Endodermal cell (in vitro differentiated cells): ENCODE measurements at places on chromosomes 6 and 20. TPM values are rescaled to one million over a fixed set of nuclear protein-coding genes. Genes with fewer than 3 reads are reported as not detected.

Gene ATAT1
- 29.6 and 31.6 TPM in 2 replicates for total RNA-seq

Gene HRH3
- 0.44 and 0.56 TPM in 2 replicates for total RNA-seq

Gene FAM83B
- 13.1 to 28.9 TPM (median 13.4 TPM) in 3 replicates for total RNA-seq

Gene WFDC12
- total RNA-seq, result not detected in 2 replicates
